ENCODE measurements at places on chromosomes 3 and 15. TPM values are rescaled to one million over a fixed set of nuclear protein-coding genes. Genes with fewer than 3 reads are reported as not detected.

Gene ADAMTS9
- total RNA-seq: 15.4 TPM

Gene USP13
- total RNA-seq: 128 TPM

Gene ACKR4
- 2.9 TPM for total RNA-seq

Gene KLHL6
- total RNA-seq: 0.65 TPM

Gene FRMD5
- total RNA-seq: 44.0 TPM

Gene CNTN4
- 2.6 TPM for total RNA-seq

Gene CDC25A
- total RNA-seq: 0.83 TPM

DNA sequence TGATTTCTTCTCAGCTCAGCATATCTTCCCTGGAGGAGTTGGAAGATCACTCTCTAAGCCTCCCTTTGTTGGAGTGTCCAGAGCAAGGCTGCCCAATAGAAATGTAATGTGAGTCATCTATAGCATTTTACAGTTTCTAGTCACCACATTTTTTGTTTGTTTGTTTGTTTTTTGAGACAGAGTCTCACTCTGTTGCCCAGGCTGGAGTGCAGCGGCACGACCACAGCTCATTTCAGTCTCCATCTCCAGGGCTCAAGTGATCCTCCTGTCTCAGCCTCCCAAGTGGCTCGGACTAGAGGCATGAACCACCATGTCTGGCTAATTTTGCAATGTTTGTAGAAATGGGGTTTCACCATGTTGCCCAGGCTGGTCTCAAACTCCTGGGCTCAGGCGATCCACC is 21.3 kb downstream of the KLHL6 start:
- DNase-seq: no peak

DNA sequence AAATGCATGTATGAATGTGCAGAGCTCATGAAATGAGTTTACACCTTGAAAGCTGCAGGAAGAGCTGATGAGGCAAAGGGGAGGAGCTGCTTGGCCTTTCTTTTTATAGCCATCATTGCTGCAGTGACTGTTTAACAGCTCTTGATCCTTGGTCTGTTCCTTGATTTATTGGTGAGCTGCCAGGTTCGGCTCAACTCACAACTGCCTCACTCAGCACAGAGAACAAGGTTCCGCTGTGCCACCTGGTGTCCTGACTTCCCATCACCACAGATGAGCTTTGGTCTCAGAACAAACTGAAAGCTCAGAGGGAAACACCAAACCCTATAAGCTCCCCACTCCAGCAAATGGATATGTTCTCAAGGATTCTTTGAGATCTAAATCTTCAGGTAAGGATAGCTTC is 626.1 kb downstream of the MAGI1 start:
- peak; percentile 61 for DNase-seq

DNA sequence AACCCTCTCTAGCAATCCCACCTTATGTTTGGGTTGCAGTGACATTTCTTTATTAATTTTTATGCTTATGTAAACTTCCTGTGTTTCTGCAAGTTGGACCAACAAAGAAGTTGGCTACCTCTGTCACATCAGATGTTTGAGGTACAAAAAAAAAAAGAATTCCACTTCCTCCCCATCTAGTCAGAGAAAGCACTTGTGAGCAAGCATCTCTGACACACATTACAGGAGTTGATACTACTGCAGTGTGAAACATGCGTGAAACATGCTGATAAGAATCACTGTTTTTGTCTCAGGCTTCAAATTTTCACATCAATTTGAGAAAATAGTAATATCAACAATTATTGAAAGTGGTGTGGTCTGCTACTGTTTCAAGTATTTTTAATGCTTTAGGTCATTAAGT is 1.3 kb downstream of the SCAANT1 start:
- DNase-seq: no peak

- peak; percentile 39 for DNase-seq
Observed at GRCh38 chr15:101027273-101027901, 108.2 kb downstream of the LRRK1 start.

GRCh38 chr3:192687488-192688152 is 39.7 kb downstream of the FGF12 start:
- peak; percentile 67 for DNase-seq

DNA sequence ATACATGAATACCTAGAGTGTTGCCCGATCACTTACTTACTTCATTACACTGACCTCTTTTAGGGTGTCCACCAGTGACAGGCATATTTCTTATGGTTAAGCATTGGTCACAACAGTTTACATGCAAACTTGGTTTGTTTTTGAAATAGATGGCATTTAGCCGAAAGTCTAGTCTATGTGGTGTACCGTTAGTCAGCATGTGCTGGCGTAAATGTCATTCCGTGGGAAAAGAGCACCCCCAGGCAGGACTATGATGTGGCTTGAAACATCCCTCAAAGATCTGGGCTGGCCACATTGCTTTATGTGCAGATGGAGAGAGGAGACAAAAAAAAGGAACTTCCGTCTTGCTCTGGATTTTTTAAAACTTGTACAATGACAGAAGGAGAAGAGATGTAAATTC is 357.0 kb upstream of the ICE2 start:
- DNase-seq: no peak

DNA sequence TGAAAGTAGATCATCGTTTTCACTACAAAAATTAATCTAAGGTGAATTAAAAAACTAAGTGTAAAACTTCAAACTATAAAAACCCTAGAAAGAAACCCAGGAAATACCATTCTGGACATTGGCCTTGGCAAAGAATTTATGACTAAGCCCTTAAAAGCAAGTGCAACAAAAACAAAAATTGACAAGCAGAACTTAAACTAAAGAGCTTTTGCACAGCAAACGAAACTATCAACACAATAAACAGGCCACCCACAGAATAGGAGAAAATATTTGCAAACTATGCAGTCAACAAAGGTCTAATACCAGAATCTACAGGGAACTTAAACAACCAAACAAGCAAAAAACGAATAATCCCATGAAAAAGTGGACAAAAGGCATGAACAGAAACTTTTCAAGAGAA is 302.0 kb downstream of the CHST2 start:
- no peak for DNase-seq

DNA sequence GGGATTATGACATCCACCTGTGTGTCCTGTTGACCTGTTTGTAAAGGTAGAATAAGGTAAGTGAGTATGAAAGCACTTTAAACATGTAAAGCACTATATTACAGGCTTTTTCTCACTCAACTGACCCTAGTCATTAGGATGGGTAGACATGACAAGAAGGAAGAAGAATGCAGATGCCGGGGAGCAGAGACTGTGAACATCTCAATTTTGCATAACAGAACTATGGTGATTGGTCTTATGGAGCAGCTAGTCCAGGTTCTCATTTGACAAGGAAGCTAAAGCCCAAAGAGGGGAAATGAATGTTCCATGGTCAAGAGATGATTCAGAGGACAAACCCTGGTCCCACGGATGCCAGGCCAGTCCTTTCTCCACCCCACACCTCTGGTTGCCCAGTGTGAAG is 200.1 kb upstream of the BCL6 start:
- DNase-seq: no peak

DNA sequence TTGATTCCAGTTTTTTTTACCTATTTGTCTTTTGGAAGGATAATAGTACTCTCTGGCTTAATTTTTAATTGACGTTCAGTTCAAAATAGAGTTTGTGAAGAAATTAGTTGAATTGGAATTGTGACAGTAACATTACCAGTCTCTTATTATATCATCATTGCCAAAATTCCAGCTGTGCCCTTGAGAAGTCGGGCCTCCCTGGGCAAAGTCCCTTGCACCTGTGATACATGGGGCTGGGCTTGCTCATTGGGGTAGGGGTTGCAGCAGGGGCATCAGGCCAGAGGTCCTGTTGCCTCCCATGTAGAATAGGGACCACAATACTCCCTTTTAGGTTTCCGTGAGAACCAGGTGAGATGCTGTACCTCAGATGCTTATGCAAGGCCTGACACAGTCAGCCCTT is 27.9 kb upstream of the APEH start:
- DNase-seq: no peak

GRCh38 chr15:96356494-96357455 is 26.3 kb downstream of the NR2F2 start:
- peak; percentile 89 for DNase-seq

DNA sequence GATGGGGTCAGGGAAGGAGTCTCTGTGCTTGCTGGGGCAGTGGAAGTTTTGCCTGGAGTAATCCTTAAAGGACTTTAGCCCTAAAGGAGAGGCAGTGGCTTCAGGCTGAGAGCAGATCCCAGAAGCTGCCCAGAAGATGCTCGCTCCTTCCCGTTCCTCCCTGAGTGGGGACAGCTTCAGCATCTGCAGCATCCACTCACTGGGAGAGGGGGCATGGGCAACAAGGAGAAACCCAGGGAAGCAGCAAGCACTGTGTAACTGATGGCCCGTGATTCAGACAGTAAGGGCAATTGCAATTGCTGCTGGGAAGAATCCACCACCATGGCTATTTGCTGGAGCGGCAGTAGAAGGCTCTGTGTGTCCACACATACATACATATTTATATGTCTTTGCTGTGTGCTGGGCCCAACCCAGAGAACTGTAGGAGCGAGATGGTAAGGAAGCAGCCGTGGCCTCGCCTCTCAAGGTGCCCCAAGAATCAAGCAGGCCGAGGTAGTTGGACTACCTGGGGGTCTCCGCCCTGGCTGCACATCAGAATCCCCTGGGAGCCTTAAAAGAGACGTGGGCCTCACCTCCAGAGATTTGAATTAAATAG is 5.8 kb upstream of the PAQR5 start:
- no peak for DNase-seq

- no peak for DNase-seq
Observed at GRCh38 chr3:157501863-157502262, 1.4 kb downstream of the VEPH1 start.

DNA sequence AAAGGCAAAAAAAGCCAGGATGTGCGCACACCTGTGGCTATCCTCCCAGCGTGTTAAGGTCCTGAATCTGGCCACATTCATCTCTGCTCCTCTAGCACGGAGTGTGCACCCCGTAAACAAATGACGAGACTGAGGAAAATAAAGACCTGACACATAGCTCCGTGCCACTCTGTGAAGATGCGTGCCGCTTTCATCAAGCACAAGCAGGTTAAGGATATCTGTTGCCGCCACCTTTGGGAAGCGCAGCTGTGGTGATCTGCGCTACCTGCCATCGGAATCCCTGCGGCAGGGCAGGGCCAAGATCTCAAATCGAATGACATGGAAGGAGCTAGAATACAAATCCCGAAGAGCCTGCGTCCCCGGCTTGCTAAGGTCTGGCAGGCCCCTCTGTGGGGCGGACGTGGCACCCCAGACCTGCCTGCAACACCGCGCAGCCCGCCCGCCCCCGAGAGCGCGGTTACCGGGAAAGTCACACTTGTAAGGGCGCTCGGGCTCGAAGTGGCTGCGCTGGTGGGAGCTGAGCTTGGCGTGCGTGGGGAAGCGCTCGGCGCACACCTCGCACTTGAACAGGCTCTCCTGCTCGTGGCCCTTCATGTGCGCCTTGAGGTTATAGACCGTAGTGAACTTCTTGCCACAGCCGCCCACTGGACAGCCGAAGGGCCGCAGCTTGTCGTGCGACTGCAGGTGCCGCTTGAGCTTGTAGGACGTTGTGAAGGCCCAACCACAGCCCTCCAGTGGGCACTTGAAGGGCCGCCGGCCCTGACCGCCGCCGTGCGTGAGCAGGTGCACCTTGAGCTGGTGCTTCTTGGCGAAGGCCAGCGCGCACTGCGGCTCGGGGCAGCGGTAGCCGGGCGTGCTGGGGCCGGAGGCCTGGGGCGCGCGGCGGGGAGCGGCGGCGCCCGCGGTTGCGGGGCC is 936 bp downstream of the ZXDC start:
- DNase-seq: peak; percentile 66

DNA sequence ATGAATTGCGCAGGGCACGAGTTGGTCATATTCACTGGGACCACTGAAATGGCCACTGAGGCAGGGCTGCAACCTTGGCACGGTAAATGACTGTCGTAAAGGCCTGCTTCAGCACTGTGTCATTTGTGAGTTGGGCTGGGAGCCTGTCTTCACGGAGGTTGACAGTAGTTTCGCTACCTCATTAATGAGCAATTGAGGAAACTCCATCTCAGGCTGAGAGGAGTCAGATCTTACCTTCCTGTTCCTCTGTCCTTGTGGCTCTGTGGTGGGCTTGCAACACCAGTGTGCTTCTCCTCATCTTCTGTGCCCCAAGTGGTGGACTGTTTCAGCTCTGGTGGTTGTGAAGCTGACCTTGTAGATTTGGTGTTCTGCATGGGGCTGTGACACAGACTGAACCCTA is 80.1 kb upstream of the EIF1B start:
- DNase-seq: no peak

DNA sequence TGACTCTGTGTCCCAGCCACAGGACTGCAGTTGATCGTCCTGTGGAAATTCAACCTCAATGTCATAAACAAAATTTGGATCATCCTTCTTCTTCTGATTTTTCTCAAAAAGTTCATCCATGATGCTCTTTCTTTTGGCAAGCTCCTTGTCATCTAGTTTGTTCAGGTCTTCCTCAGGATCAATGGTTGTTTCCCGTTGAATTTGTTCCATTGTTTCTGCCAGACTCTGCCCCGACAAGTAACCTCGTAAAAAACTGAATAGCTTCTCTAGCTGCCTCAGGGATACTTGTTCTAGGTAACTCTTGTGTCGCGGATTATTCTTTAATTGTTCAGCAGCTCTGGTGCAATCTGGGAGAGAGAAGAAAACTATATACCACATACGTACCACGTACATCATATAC is 4.5 kb downstream of the CEP19 start:
- DNase-seq: no peak

DNA sequence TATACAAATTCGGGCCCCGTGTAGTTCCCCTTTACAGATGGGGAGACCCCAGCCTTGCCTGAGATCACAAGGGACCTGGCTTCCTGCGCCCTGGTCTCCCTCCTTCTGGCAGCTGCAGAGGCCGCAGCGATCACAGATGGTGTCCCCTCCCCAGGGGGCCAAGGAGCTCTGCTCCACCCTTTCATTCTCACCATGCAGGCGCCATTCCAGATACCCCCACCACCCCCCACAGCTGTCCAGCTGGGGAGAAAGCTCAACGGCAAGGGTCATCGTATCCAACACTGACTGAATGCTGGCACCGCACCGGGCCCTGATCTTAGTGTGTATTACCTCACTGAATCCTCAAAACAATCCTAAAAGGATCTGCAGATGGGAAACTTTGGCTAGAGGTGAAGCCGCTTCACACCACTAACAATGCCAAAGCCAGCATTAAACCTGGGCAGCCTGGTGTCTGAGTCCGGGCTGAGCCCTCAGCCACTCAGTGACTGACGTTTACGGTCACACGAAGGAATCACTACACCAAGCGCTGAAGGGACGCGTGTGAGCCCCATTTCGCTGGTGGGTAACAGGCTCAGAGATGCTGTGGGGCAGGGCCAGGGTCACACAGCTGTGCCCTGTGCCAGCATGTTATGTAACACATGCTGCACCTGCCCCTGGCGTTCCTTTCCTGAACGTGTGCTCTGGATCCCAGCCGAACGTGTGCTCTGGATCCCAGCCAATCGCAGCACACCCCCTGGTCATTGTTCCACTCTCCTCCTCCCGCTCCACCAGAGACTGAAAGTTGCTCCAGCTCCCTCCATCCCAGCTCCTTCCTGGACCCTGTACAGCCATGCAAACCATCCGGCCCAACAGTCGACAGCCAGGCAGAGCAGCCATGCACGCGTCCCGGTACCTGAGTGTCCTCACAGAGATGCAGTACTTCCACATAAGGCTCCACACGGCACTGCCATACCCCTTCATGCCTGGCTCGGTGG is 51.8 kb downstream of the IQSEC1 start:
- peak; percentile 74 for DNase-seq
